AG10803 (cell line): ENCODE measurements at places on chromosomes 16 and 17.
A peak's percentile ranks its signal among the peaks of the same experiment; 100 is the strongest.

DNA sequence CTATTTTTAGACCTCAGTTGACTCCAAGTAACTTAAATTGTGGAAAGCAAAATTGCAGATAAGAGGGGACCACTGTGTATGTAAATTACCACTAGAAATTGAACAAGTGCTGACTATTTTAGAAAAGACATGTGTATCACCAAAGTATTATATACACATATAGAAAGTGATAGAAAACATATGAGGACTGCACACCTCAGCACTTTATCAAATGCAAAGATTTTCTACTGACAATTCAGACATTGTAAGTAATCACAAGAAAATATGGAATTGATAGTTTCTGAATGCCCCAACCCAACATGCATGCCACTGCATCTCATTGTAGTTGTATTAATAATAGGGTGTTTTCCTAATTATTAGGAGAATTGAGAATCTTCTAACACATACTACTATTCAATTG lies 536.5 kb downstream of the CDH11 start:
- no peak for DNase-seq

- peak; percentile 34 for DNase-seq
Observed at GRCh38 chr16:17420816-17421215, 49.9 kb downstream of the XYLT1 start.

DNA sequence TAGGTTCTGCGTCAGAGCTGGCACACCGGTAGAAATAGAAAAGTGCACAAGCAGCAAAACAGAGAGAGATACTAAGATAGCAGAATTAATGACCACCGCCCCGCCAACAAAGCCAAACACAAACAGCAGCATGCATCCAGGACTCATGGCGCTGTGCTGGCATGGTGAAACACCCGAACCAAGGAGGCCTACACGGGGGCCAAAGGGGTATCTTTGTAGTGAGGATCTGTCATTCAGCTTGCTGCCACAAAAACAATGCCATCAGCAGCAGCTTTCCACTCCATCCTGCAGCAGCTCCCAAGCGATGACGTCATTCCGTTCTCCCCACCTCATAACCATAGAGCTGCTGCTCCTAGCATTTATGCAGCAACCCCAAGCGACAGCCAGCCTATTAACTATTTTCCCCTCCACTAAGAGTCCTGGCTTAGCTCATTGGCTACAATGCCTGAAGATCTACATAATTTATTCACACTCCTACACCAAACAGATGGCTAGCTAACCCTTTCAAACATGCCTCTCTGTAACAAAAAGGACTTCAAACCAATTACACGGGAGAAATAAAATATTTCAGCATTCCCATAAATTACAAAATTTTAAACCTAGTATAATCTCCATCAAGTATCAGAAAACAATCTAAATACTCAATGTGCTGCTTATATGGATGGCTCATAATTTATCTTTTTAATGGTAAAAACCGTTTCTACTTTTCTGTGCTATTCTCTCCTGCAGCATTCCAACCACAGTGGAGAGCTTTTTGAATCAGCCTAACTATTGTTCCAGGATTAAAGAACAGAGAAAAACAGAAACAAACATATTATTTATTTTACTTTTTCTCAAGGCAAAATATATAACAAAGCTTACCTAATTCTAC lies 73.9 kb downstream of the SPAG9 start:
- DNase-seq = peak; percentile 89

GRCh38 chr17:32357615-32358014 lies 7.7 kb downstream of the ZNF207 start:
- DNase-seq = no peak

GRCh38 chr16:79372503-79373184 lies 227.9 kb downstream of the MAF start:
- DNase-seq = peak; percentile 64

DNA sequence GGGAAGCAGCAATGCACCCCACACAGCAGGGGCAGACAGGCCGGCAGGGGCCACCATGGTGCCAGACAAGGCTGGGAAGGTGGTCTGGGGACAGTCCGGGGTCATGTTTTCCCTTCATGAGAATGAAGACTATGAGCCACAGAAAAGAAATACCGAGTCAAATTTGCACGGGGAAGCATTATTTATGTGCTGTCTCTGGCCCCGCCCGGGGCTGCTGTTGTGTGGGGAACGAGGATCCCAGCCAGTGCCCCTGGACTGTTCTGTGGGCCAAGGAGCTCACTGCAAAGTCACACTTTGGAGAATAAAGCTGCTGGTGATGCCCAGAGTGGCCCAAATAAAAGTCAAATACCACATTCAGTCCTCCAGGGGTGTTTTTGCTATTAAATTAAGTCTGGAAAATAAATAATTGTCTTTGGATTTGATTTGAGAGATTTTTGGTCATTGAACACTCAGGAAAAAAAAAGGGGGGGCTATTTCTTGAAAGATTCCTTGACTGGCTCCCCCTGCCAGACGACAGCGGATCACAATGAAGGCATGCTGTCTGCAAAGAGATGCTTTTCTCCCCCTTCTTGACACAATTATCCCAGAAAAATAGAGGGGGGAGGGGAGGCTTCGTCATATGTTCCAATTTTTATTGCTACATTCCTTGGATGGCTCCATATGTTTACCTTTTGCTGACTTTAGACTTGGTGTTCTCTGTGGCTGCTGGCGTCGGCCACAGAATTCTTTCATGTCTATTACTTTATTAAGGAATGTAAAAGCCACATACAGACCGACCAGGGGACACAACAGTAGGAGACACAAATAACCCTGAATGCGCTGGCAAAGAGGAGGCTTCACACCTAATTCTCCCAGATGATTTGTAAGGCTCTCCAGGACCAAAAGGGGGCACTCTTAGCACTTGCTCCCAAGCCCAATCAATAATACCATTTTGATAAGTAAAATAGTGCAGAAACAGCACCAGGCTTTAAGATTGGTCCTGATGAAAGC lies 27.1 kb upstream of the ANKFN1 start:
- DNase-seq = peak; percentile 85
